ENCODE measurements at places on chromosomes 3 and 15.

GRCh38 chr3:115146032-115146417 lies 1.1 kb downstream of the ZBTB20 start:
- peak; percentile 31 for DNase-seq

- peak; percentile 49 for DNase-seq
Measured at GRCh38 chr3:16512435-16513140, 911 bp downstream of the RFTN1 start.

DNA sequence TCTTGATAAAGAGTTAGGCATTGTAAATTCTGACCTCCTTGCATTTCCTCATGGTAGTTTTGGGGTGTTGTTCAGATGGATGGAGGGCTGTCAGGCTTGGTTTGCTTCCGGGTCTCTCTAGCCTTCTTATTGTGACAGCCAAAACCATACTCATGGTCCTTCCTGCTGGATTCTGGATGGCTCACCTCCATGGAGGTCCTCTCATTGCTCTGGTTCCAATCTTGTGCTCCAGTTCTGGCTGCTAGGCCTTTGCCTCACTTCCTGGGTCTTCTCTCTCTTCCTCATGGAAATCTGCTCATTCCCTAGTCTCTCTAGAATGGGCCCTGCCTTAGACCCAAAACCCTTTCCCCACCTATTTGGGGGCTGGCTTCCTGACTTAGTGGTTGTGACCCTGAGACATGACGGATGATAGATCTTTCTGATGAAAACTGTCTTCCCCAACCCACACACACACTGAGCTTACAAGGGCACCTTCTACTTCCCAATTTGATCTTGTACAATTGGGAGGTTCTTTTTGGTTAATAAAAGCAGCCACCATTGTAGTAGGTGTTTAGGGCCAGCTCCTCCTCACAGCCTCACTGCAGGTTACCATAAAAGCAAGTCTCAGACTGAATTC lies 66.2 kb upstream of the XCR1 start:
- no peak for DNase-seq

- DNase-seq: no peak
Measured at GRCh38 chr3:194318511-194319161, 32.5 kb downstream of the CPN2 start.

DNA sequence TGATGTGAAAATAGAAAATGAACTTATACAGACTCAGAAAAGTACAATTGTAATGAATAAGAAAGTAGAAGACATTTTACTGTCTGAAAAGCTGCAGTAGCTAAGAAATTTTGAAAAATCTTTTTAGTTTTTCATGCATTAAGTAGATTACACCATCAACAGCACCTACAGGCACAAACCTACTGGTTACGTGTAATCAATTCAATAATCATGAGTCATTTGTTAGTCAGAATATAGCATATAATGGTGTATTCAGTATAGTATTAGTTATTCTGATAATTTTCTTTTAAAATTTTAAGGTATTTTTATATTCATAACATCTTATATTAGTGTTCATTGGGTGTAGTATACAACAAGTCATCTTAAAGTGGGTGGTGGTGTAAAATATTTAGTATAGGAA lies 550.5 kb upstream of the GBE1 start:
- DNase-seq: no peak

All from stomach (tissue), 19 donors.